ENCODE measurements at places on chromosomes 12 and 14.

GRCh38 chr14:91416744-91417119 is 888 bp downstream of the CCDC88C start:
- no peak for DNase-seq

GRCh38 chr14:102150744-102151143 is 11.0 kb downstream of the WDR20 start:
- DNase-seq = no peak

- DNase-seq = no peak
These were observed 6.6 kb upstream of the ABCD4 start for GRCh38 chr14:74309125-74310022.

GRCh38 chr14:34484726-34485125 is 22.7 kb upstream of the SPTSSA start:
- DNase-seq = no peak

- no peak for DNase-seq
These were observed 7.6 kb upstream of the SERPINA1 start for GRCh38 chr14:94395888-94396574.

GRCh38 chr12:126093908-126094307 is 1028.7 kb downstream of the AACS start:
- no peak for DNase-seq

DNA sequence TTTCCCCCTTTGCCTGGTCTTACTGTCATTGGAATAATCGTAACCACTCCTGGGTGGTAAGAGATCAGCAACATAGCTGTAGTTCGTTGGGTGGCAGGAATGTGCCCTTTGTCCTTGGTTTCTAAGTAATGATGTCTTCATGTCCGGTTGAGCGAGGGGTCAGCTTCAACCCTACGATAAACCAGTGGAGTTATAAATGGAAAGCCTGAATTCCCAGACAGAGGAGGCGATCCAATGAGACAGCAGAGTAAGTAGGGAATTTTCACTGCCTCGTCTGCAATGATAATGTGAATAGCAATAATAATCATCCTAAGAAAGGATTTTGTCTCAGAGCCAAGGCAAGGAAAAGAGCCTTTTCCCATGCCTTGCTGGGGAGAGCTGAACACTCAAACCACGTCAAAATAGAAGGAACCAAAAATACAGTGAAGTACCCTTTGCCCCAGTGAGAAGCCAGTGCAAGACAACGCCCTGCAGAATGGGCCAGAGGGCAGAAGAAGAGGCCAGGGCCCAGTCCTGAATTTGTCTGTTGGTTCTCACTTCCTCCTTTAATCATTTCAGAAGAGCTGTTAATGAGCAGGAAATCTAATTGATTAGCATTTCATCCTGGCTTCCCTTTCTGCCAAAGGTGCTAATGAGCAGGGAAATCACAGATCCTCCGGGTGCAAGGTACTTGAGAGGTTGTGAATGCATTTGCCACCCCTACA is 330.7 kb downstream of the CACNA1C start:
- DNase-seq = no peak

GRCh38 chr12:94544355-94544754 is 84.7 kb upstream of the CEP83 start:
- DNase-seq = no peak

DNA sequence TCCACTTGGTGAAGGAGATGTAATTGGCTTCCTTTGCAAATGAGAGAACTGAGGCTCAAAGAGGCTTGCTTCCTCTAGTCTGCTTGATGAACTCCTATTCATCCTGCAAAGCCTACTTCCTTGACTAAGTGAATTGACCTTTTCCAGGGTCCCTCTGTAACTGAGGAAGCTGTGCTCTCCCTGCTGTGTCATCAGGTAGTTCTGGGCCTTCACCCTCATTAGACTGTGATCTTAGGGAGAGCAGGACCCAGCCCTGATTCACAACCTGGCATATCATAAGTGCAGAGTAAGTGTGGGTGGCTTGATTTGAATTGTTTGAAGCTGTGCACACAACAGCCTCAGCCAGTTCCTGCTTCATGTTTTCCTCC is 16.3 kb downstream of the ASB2 start:
- no peak for DNase-seq

DNA sequence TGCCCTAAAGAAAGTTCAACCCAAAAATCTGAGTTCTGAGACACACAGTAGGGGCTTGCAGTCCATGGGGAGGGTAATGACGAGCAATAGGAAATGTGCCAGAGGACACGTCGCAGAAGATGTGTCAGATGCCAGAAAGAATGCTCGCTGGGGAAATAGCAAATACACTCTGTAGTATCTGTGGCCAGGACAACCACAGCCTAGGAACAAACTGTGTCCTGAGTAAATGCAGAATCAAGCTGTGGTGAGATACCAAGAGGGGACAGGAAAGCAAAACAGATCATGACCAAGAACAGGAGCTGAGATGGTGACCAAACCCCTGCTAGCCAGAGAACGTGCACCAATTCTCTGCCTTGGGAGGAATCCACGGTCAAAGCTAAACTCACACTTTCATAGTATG is 9.1 kb downstream of the CRACR2A start:
- DNase-seq = no peak

GRCh38 chr12:11739980-11740577 is 90.6 kb downstream of the ETV6 start:
- no peak for DNase-seq

GRCh38 chr12:131063960-131064359 is 110.3 kb downstream of the ADGRD1 start:
- no peak for DNase-seq

DNA sequence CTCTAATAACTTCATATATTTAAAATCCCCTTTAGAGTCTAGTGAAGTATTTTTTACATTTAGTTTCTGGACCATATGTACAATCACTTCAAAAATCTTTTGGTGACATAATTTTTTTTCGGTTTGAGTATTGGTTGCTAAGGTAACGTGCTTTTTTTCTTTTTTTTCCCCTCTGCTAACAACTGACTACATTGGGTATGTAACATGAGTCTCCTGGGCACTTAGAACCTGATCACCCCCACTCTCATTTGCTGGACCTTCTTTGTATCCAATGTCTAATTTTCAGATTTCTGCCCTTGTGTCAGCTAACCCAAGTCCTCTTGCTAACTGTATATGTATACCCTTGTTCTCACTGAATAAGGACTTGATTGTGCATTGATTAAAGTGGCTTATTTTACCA is 592.9 kb upstream of the FLRT2 start:
- DNase-seq = no peak

GRCh38 chr14:100771121-100771800 is 44.6 kb downstream of the DLK1 start:
- no peak for DNase-seq

Measured in EL (cell line).